H9 (cell line): ENCODE measurements at places on chromosomes 7 and 10. TPM values are rescaled to one million over a fixed set of nuclear protein-coding genes. Genes with fewer than 3 reads are reported as not detected.

DNA sequence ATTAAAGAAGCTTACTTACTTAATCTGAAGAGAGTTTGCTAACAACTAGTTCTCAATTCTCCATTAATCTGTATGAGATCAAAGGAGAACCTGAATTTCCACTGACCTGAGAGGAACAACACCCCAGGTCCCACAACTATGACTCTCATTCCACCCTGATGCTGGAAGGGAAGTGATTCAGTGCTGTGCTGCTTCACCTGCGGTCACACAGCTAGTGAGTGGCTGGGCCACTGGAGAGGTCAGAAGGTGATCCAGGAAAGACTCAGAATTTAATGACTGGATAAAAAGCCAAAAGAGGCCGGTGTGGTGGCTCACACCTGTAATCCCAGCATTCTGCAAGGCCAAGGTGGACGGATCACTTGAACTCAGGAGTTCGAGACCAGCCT is 23.6 kb downstream of the SORBS1 start:
- peaks cover 3% of the 10 kb centered on the region; the same call in 1 of the 2 replicates for H3K36me3 ChIP-seq
- no peaks in the 10 kb centered on the region for H3K27me3 ChIP-seq
- no peak overlapping the region for H3K27ac ChIP-seq
- DNase-seq: no peak
- H3K4me1 ChIP-seq: peaks cover 11% of the 10 kb centered on the region

- peaks cover 12% of the 10 kb centered on the region for H3K36me3 ChIP-seq
- H3K27ac ChIP-seq: no peak overlapping the region
- no peaks in the 10 kb centered on the region; the same call in 1 of the 2 replicates for H3K4me1 ChIP-seq
These were observed 69.4 kb downstream of the C1GALT1 start for GRCh38 chr7:7251742-7252141.

SPDYE8 gene
- total RNA-seq: not detected in 2 replicates

GRCh38 chr7:51589111-51589510 is 272.5 kb upstream of the COBL start:
- DNase-seq: no peak
- H3K4me3 ChIP-seq: no peak overlapping the region
- H3K4me1 ChIP-seq: no peaks in the 10 kb centered on the region
- H3K36me3 ChIP-seq: no peaks in the 10 kb centered on the region

ASB4 gene
- total RNA-seq: not detected in 2 replicates

VKORC1L1 gene
- total RNA-seq: 27.4 and 29.4 TPM in 2 replicates

GRCh38 chr7:101172854-101173751 is 7.0 kb downstream of the NAT16 start:
- DNase-seq: peak; percentile 39
- H3K4me3 ChIP-seq: peak overlapping the region; percentile 79
- H3K27me3 ChIP-seq: peaks cover 72% of the 10 kb centered on the region
- H3K27ac ChIP-seq: no peak overlapping the region
- no peaks in the 10 kb centered on the region for H3K36me3 ChIP-seq

DNA sequence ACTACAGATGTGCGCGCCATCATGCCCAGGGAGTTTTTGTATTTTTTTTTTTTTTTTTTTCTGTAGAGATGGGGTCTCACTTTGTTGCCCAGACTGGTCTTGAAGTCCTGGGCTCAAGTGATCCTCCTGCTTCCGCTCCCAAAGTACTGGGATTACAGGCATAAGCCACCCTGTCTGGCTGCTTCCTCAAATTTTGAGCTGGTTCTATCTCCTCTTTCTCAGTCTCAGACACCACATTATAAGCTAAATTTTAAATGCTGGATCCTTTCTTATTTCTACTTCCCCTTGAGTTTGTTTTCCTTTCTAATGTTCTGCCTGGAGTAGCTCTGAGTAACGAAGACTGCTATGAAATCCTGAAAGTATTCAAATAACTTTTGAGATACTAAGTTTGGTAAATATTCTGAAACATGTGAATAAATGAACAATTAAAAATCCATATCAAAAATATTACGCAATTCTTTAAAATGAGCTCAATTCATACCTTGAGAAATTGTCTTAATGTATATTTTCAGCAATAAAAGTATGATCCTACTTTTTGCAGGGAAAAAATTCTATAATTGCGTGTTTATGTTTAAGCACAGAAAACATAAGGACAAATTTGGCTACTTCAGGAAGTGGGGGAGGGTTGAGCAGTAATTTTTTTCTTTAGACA is 15.0 kb downstream of the TCAF1 start:
- H3K4me1 ChIP-seq: 0 out of 2 replicates have a peak, but pooled peaks cover 4% of the 10 kb centered on the region
- no peak overlapping the region for H3K4me3 ChIP-seq
- H3K27me3 ChIP-seq: no peaks in the 10 kb centered on the region
- peaks cover 32% of the 10 kb centered on the region for H3K36me3 ChIP-seq
- H3K27ac ChIP-seq: no peak overlapping the region

SPDYE6 gene
- total RNA-seq: not detected in 2 replicates

PKD2L1 gene
- 0.20 TPM in 1 of 2 replicates, not detected in the other for total RNA-seq

- no peaks in the 10 kb centered on the region for H3K4me1 ChIP-seq
- DNase-seq: no peak
- H3K27ac ChIP-seq: no peak overlapping the region
- H3K27me3 ChIP-seq: no peaks in the 10 kb centered on the region
- peaks cover 1% of the 10 kb centered on the region; the same call in 1 of the 3 replicates for H3K36me3 ChIP-seq
These were observed 11.4 kb upstream of the PRF1 start for GRCh38 chr10:70613941-70614340.

DNA sequence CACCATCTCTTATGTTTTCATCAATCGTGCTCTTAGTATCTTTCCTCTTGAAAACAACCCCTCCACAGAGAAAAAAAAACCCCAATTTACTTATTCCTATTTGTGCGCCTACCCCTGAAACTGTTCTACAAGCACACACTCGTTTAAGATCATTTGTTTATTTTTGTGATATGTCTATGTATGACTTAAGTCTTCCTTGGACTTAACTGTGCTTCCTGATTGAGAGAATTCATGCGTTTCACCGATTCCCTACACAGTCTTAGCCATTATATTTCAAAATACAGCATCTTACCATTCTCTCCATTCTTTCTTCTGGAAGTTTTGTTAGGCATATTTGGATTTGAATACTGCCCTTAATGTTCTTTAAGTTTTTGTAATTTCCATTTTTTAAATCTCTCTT is 159.4 kb downstream of the MLLT10 start:
- DNase-seq: no peak
- H3K4me1 ChIP-seq: no peaks in the 10 kb centered on the region
- no peaks in the 10 kb centered on the region for H3K27me3 ChIP-seq
- H3K27ac ChIP-seq: no peak overlapping the region
- H3K4me3 ChIP-seq: no peak overlapping the region
- H3K36me3 ChIP-seq: peaks cover 27% of the 10 kb centered on the region

- no peak overlapping the region for H3K4me3 ChIP-seq
- DNase-seq: no peak
- H3K27me3 ChIP-seq: no peaks in the 10 kb centered on the region
- H3K36me3 ChIP-seq: no peaks in the 10 kb centered on the region
- peaks cover under 1% of the 10 kb centered on the region; the same call in 1 of the 2 replicates for H3K4me1 ChIP-seq
These were observed 199.5 kb downstream of the INHBA start for GRCh38 chr7:41503438-41503837.

RAMP3 gene
- total RNA-seq: 0.63 and 0.66 TPM in 2 replicates

DNA sequence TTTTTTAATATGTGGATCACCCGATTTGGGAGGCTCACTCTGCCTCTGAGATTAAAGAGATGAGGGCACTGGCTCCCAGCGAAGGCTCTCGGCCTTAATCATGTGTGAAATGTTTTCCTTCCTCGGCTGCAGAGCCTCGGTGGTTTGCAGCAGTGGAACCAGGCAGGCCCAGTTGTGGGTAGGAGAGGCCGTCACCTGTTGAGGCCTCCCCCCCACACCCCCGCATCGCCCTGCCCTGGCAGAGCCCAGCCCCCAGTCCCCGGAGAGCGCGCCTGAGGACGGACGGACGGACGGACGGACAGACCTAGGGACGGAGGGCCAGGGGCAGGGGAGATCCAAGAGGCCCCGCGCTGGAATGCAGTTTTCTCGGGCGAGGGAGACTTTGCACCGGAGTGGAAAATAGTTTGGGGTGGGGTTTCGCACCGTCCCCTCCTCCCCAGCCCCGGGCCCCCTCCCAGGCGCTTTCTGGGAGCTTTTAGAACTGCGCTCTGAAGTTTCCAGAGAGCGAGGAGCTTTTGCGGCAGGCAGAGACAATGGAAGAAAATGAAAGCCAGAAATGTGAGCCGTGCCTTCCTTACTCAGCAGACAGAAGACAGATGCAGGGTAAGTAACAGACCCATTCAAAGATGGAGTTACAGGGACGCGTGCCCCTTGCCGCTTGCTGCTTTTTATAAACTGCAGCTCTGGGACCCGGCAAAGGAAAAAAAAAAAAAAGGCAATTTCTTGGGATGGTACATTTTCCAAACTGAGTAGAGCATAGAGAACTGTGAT is at the start of gene KIAA1217:
Gene KIAA1217, plus strand, starts transcription at position 478 of the 771 bp plus-strand sequence. Its CDS starts 56 bp downstream, at position 534.
- H3K4me3 ChIP-seq: peak within 1 kb of the TSS; percentile 87
- peaks cover 9% of the 10 kb centered on the region for H3K36me3 ChIP-seq
- no peak within 1 kb of the TSS for H3K27ac ChIP-seq
- H3K27me3 ChIP-seq: no peaks in the 10 kb centered on the region

NODAL gene
- total RNA-seq: 80.7 and 84.7 TPM in 2 replicates

KLHDC10 gene
- total RNA-seq: 16.7 and 17.3 TPM in 2 replicates

DNA sequence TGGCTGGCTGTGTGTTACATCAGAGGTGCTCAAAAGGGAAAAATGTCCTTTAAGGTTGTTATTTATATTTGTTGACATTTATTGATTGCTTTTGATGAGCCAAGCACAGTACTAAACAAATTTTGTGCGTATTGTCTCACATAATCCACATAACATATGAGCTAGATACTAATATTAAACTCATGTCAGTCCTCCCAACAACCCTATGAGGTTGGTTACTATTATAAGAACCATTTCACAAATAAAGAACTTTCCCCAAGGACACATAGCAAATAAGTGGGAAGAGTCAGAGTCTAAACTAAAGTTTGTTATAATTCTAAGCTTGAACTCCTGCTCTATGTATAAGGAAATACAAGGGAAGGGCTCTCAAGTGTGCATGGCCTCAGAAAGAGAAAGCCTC is 35.6 kb upstream of the OTUD1 start:
- no peak overlapping the region for H3K4me3 ChIP-seq
- peaks cover 2% of the 10 kb centered on the region; the same call in 1 of the 2 replicates for H3K4me1 ChIP-seq
- H3K27ac ChIP-seq: no peak overlapping the region
- no peaks in the 10 kb centered on the region for H3K27me3 ChIP-seq
- DNase-seq: no peak
- H3K36me3 ChIP-seq: no peaks in the 10 kb centered on the region

RHOBTB1 gene
- 2.5 and 2.9 TPM in 2 replicates for total RNA-seq

DNA sequence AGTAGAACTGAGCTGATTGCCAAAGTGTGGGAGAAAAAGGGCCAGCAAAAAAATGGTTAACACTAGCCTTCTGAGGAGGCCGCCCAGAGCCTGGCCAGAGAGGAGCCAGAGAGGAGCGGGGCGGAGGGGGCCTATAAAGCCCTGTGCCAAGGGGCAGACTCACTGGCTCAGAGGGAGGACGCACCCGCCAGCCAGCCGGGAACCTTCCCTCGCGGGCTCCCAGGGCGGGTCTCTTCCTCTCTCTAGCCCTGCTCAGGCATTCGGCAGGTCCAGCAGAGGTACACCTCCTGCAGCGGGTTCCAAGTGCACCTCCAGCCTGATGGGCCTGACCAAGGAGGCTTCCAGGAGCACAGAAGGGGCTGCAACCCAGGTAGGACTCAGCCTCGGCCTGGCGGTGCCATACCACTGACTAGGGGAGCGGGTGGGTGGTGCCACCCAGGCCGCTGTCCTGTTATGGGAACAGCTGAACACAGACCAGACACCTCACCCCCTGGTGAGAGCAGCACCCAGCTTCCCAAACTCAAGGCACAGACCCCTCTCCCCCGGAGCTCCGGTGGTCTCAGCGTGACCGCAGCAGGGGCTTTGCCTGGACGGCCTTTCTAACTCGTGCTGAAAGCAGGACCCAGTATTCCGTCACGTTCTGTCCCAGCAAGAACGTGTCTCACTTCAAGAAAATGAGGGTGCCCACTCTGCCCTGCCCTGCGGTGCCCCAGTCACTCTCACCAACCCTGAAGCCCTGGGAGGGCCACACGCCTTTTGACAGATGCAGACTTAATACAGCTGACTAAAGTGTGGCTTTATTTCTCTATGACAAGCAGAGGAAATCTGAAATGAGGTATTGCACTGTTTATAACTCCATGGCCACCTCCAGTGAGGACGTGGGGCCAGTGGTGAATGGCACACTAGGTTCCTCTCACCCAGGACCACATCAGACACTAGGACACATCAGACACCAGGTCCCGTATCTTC is at the start of gene GPER1:
Gene GPER1, plus strand, starts transcription at position 162 of the 969 bp plus-strand sequence. CDS start 3,616 bp downstream, outside the sequence.
- DNase-seq: peak; percentile 60
- H3K4me3 ChIP-seq: peak within 1 kb of the TSS; percentile 74
- H3K36me3 ChIP-seq: peaks cover 11% of the 10 kb centered on the region

DNA sequence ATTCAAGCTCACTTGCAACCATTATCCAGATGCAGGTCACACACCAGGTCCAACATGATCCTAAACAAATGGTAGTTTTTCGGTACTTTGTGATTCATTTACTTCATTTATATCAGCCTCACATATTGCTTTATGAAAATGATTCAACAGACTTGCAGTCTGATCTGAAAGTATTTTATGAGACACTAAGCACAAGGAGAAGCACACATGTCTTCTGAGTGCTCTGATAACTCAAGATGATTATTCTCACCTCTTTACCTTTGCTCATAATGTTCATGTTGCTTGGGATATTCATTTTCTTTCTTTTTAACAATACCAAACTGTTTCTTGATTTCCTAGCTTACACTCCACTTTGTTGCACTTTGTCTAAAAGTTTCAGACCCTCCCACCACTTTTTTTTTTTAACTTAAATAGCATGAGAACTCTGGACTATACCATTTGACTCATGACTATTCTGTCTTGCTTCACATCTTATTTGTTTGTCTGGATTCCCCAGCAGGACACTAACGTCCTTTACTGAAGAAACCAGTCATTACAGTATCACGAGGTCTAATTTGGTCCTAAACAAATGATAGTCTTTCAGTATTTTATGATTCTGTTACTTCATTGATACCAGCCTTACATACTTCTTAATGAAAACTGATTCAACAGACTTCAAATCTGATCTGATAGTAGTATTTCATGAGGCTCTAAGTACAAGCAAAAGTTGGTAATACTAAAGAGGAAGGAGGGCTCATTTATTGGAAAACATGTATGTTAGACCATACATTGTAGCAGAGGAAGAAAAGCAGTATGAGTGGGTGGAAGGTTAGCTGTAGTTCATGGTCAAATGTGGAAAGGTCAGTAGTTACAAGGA is 171.8 kb upstream of the AHR start:
- no peaks in the 10 kb centered on the region for H3K4me1 ChIP-seq
- no peaks in the 10 kb centered on the region for H3K27me3 ChIP-seq
- H3K27ac ChIP-seq: no peak overlapping the region
- no peak for DNase-seq
- no peaks in the 10 kb centered on the region for H3K36me3 ChIP-seq

GRCh38 chr7:50142425-50143017 is 49.5 kb upstream of the ZPBP start:
- no peaks in the 10 kb centered on the region for H3K4me1 ChIP-seq
- no peaks in the 10 kb centered on the region for H3K36me3 ChIP-seq
- DNase-seq: no peak
- H3K27ac ChIP-seq: no peak overlapping the region
- H3K4me3 ChIP-seq: no peak overlapping the region

- peaks cover 9% of the 10 kb centered on the region; the same call in 1 of the 3 replicates for H3K36me3 ChIP-seq
- no peak for DNase-seq
- H3K4me3 ChIP-seq: no peak overlapping the region
- no peaks in the 10 kb centered on the region for H3K4me1 ChIP-seq
These were observed 60.5 kb downstream of the PODXL start for GRCh38 chr7:131495669-131496498.

- H3K4me1 ChIP-seq: no peaks in the 10 kb centered on the region
- H3K36me3 ChIP-seq: peaks cover 10% of the 10 kb centered on the region
- peak; percentile 17 for DNase-seq
- H3K27me3 ChIP-seq: no peaks in the 10 kb centered on the region
- no peak overlapping the region for H3K27ac ChIP-seq
These were observed 115.9 kb downstream of the ADCY1 start for GRCh38 chr7:45689797-45690761.
